ENCODE measurements at places on chromosomes 7 and 10. TPM values are rescaled to one million over a fixed set of nuclear protein-coding genes. Genes with fewer than 3 reads are reported as not detected.

The GHRHR gene
- total RNA-seq: not detected

The OR9A2 gene
- total RNA-seq: not detected

The SPDYE2 gene
- not detected for total RNA-seq

The ST7 gene
- total RNA-seq: 21.0 TPM

The NXPH1 gene
- not detected for total RNA-seq

All from A549 treated with GW870086 at 1 μM for 4 hours (cell line).